ENCODE measurements at places on chromosomes 1 and 21. TPM values are rescaled to one million over a fixed set of nuclear protein-coding genes. Genes with fewer than 3 reads are reported as not detected.

SETD4 gene
- 11.0 TPM for total RNA-seq

RPE65 gene
- total RNA-seq = not detected

- H3K4me3 ChIP-seq = no peak overlapping the region
- no peaks in the 10 kb centered on the region for H3K27me3 ChIP-seq
- DNase-seq = no peak
- H3K4me1 ChIP-seq = no peaks in the 10 kb centered on the region
These were observed 46.2 kb downstream of the DISP3 start for GRCh38 chr1:11525151-11525505.

DNA sequence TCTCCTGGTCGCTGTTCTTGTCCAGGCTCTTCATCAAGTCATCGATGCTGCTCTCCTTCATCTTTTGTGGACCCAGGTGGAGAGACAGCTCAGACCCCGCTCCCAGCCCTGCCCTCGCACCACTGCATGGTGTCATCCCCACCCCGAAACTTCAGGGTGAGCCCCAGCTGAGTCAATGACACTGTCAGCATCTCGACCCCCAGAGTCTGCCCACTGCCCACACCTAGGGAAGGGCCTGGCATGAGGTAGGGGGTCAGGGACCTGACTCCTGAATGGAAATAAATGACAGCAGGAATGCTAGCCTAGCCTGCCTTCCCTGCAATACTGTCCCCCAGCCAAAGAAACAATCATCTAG lies 1.6 kb upstream of the S100A6 start:
- H3K27ac ChIP-seq = peak overlapping the region; percentile 98
- no peaks in the 10 kb centered on the region for H3K27me3 ChIP-seq
- H3K4me3 ChIP-seq = no peak overlapping the region
- no peak for DNase-seq
- peaks cover 17% of the 10 kb centered on the region for H3K36me3 ChIP-seq

- H3K27me3 ChIP-seq = peaks cover 14% of the 10 kb centered on the region
- no peak overlapping the region for H3K4me3 ChIP-seq
- no peak for DNase-seq
- no peak overlapping the region for H3K27ac ChIP-seq
These were observed 151.0 kb downstream of the CLEC20A start for GRCh38 chr1:178345807-178346206.

DNA sequence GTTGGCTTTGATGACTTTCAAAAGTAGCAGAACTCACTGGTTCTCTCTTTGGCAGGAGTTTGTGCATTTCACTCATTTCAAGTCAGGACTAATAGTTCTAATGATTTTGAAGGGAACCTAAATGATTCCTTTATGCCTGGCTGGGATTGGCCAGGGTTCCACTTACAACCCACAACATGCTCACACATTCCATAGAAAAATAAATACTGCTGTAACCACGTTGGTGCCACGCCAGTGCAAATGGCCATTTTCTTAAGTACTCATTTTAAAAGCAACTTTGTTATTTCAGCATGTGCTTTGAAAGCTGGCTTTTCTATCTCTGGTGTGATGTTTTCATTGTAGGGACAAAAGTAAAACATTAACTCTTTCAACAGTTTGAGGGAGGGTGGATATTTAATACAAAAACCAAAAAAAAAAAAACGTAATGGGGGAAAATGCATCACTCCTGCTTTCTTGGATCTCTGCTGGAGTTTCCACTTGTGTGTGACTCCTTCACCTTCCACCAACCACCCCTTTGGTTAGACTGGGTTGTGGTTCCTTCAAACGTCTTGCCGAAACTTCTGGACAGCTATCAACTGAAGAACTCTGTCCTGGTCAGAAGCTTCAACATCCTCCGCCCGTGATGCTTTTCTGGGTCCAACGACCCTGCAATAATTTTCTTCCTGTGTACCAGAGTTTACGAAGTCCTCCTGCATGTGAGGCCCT lies 300.4 kb upstream of the RUNX1 start:
- H3K4me3 ChIP-seq = no peak overlapping the region
- H3K36me3 ChIP-seq = peaks cover 2% of the 10 kb centered on the region
- H3K4me1 ChIP-seq = peaks cover 34% of the 10 kb centered on the region
- DNase-seq = no peak
- no peak overlapping the region for H3K27ac ChIP-seq

Data from activated CD4-positive, alpha-beta T cell treated with anti-CD3 and anti-CD28 coated beads for 36 hours (primary cell).